GM12892 (cell line): ENCODE measurements at places on chromosomes 7 and 10.

GRCh38 chr7:142303650-142304049, 45.8 kb upstream of the PRSS58 start:
- DNase-seq = no peak

- no peak for DNase-seq
Measured at GRCh38 chr7:28697913-28698563, 260.1 kb downstream of the TRIL start.

- DNase-seq = no peak
Measured at GRCh38 chr7:27364344-27364758, 121.7 kb downstream of the EVX1 start.

- DNase-seq = no peak
Measured at GRCh38 chr10:112203328-112204076, 19.9 kb upstream of the GPAM start.

DNA sequence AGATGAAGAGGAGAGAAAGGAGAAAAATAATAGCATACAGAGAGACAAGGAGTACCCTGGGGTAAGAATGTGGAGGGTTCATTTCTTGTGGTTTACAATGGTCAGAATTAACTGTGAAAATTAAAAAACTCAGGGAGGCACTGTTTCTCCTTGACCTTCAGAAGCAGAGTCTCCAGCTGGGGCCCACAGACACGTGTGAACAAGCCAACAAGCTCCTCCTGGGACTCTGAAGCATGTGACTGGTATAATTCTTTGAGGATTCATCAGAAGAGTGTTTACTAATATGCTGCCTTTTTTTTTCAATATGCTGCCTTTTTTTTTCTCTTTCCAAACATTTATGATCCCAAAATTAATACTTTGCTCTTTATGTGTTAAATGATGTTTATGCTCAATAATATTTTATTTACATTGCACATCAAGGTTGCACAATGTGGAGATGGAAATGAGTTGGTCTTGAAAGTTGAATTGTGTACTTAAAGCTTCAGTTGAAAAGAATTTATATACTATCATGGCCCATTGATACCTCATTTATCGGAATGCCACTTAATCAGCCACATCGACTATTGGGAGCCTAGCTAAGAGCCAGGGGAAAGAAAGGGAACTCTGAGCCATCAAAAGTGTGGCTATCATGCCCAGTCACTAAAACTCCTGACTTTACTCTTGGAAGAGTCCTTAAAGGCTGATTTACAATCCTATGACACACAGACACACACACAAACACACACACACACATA, 134.7 kb upstream of the RHOBTB1 start:
- no peak for DNase-seq

GRCh38 chr7:115475761-115476385, 554.0 kb downstream of the MDFIC start:
- DNase-seq = no peak

GRCh38 chr7:35749556-35749955, 51.3 kb upstream of the SEPTIN7 start:
- DNase-seq = no peak

DNA sequence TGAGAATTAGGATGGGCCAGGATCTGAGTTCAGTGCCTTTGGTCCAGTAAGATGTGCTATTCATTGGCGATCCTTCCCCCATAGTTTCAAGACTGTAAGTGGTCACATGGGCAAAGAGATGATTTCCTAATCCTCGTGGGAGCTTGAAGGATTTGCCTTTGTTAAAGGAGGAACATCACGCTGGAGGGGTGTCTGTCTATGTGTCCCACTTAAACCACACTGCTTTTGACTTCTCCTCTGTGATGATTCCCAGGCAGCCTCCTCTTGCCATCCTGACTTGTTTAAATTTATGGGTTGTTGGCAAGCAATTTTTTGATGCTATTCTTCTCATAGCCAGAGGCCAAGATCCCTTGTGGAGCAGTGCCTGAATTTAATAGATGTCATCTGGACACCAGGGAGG, 154.0 kb downstream of the TCF7L2 start:
- DNase-seq = no peak

DNA sequence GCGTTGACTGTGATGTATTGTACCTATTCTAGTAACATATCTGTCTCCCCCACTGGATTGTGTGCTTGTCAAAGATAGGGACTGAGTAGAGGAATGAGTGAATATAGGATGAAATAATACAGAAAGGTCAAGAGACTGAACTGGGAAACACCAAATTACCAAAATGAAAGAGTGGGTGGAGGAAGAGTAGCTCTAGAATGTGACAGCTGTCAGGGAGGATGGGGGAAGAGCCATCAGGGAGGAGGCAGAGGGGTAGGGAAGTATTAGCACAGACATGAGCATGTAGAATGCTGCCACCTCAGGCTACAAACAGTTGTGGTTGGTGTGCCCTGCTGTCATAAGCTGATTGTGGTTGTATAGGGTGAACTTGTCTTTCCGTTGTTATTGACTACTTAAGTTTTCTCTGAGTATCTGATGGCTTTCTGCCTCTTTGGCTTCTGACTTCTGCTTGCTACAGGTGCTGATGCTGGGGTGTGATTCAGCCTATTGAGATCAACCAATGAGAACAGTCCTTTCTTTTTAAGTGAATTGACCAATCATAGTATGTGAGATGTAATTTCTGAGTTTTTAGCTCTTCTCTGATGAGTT, 5.6 kb downstream of the CCSER2 start:
- no peak for DNase-seq

DNA sequence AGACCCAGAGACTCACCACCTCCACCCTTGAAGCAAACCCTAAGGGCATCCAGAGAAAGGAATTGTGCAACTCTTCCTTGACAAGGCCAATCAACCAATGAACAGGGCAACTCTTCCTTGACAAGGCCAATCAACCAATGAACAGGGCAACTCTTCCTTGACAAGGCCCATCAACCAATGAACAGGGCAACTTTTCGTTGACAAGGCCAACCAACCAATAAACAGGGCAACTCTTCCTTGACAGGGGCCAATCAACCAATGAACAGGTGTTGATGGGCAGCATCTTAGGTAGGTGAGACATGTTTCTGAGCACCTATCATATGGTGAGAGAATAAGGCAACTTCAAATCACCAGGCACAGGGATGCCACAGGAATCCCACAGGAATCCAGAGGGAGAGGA, 181.5 kb upstream of the RNF32 start:
- no peak for DNase-seq

- no peak for DNase-seq
Measured at GRCh38 chr7:135584362-135585353, 26.9 kb downstream of the NUP205 start.

DNA sequence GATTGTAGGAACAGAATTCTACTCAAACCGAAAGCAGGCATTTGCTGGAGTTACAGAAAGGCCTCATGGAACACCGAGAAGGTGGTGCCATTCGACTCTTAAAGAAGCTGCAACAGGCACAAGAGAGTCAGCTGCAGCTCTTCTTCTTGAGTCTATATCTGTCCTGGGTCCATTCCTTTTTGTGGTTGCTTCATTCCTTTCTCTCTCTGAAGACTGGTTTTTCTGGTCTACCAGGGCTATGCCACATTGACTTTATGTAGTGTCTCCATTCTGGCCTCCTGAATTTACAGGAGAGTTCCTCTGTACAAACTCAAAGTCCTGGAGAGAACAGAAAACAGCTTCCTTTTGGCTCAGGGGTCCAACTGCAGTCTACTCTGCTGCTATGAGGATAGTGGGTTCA, 132.8 kb downstream of the CFTR start:
- no peak for DNase-seq

- no peak for DNase-seq
Measured at GRCh38 chr10:98344589-98345038, 70.4 kb downstream of the PYROXD2 start.

DNA sequence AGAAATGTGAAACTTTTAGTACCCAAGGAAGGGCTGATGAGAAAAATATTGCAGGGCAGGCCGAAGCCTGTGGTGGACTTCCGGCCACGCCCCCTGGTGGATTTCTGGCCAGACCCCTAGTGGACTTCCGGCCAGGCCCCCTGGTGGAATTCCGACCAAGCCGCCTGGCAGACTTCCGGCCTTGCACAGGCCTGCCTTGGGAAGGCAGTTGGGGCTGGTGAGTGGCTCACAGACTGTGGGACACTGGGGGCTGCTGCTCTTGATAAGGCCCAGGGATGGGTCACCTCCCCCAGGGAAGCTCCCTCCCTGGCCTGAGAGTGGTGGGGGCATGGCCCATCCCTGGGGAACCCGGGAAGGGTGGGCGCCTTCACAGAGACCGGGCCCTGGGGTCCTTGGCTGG, 116.4 kb upstream of the MKI67 start:
- no peak for DNase-seq
